T follicular helper cell (primary cell): ENCODE measurements at places on chromosomes 13 and 19.

DNA sequence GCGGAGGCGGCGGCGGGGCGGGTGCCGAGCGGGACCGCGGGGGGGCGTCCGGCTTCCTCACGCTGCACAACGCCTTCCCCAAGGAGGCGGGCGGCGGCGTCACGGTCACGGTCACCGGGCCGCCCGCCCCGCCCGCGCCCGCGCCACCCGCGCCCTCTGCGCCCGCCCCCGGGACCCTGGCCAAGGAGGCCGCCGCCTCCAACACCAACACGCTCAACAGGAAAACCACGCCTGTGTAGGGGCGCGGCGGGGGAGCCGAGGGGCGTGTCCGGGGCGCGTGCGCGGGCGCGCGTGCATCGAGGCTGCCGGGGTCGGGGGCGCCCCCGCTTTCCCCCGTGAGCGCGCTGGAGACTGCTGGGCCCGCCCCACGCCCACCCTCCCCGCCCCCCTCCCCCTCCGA, 8.8 kb upstream of the CACNG6 start:
- no peak for DNase-seq

GRCh38 chr19:411723-412355, 2.9 kb upstream of the C2CD4C start:
- no peak for DNase-seq

GRCh38 chr13:21297447-21297846, 121.0 kb downstream of the MRPL57 start:
- DNase-seq = no peak

GRCh38 chr19:39128516-39129079, 3.0 kb downstream of the PAK4 start:
- no peak for DNase-seq

DNA sequence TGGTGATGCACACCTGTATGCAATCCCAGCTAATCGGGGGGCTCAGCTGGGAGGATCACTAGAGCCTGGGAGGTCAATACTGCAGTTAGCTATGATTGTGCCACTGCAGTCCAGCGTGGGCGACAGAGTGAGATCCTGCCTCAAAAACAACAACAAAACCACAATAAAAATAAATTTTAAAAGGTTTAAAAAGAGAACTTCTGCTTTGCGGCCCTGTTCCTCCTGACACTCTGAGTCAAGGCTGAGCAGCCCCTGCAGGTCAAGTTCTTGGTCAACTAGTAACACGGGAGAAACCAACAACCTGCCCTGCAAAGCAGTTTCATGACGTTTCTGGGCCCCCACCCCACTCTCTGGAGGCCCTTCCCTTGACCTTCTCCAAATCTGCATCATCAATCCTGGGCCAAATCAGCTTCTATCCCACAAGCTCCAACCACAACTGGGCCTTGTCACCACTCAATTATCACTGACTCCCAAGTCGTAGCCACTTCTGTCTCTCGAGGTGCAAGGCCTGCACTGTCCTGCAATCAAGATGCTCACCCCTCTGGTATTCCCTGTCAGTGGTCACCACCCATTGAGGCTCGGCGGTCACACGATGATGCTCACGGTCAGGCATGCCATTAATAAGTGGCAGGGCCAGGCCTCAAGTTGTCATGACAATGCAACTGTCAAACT, 7.5 kb downstream of the ELAVL1 start:
- no peak for DNase-seq

DNA sequence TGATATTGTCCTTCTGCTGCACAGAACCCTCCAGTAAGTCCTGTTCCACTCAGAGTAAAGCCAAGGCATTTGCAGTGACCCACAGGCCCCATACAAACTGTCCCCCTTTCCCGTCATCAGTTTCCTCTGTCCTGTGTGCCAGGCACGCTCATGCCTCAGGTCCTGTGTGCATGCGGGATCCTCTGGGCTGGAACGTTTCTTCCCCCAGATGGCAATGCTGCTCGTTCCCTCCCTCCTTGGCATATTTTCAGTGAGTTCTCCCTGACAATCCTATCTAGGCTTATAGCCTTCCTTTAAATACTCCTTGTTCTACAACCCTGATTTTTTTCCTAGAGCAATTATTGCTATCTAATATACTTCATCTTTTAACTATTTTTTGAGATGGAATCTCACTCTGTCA, 5.7 kb downstream of the OPA3 start:
- no peak for DNase-seq

GRCh38 chr13:59684105-59684504, 479.6 kb downstream of the DIAPH3 start:
- DNase-seq = no peak

- DNase-seq = no peak
These were observed 224.5 kb downstream of the EFNB2 start for GRCh38 chr13:106311004-106311403.

DNA sequence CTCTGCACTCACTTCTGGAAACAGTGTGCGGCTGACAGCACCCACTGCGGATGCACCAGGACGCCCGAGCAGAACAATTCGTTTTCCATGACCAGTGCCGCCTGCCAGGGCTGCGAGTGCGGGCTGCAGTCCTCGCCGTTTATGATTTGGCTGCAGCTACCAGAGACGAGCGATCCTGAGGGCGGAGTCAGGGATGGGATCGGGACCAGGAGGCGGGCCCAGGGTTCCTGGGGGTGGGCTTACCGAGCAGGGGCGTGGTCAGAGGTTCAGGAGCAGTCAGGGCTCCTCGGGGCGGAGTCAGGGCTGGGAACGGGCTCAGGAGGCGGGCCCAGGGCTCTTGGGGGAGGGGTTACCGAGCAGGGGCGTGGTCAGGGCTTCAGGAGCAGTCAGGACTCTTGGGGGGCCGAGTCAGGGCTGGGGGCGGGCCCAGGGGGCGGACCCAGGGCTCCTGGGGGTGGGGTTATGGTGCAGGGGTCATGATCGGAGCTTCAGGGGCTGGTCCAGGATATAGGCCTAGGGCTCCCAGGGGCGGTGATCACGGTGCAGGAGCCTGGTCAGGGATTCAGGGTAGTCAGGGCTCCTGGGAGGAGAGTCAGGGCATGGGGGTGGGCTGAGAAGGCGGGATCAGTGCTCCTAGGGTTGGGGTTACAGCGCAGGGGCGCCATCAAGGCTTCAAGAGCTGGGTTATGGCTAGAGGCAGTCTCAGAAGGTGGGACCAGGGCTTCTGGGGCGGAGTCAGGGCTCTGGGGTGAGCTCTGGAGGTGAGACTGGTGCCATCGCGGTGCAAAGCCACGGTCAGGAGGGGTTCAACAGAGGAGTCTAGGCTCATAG, 1.7 kb downstream of the KLK4 start:
- no peak for DNase-seq
